Hematopoietic multipotent progenitor cell treated with erythropoietin and hydrocortisone succinate and interleukin-3 and kit ligand, for 17 days (in vitro differentiated cells): ENCODE measurements at places on chromosomes 1 and 21.

- DNase-seq = no peak
Measured at GRCh38 chr21:42925114-42925926, at the start of gene ERVH48-1. Gene ERVH48-1 (minus strand): TSS chr21:42925630. CDS start chr21:42919006, 6,624 bp downstream.

DNA sequence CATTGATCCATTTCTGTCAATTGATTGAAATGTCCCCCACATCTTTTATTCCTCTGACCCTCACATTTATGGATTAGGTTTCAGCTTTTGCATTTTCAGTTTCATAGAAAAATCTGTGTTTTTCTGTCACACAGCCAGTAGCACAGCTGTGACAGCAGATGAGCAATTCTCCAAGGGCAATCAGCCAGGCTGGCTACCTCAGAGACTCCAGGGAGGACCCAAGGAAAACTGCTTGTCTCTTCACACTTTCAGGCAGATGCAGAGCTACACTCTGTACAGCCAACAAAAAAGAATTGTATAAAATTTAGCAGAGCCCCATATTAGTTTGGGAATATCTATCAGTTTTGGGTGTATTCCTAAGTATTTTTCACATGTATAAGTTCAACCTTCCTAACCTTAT lies 257.2 kb downstream of the LRRC7 start:
- no peak for DNase-seq

DNA sequence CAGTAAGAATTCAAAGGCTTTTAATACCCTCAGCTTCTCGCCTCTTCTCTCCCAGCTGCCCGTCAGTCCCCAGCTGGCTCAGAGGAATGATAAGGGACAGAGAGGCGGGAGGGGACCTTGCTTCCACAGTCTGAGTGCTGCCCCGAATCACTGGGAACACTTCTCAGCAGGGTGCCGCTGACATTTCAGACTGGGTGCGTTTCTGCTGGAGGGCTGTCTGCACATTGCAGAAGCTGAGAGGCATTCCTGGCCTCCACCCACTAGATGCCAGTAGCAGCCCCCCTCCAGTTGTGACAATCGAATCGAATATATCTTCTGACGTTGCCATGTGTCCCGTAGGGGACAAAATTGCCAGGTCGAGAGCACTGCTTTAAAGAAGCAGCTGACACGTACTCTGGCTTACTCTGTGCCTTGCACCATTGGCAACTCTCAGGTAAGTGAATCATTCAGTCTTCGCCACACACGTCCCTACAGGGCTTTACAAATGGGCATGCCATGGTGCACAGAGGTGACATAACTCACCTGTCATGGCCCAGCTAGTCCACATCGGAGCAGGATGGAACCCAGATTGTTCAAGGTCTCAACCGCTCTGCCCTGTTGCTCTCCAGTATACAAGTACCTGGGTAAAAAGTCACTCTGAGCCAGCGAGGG lies 23.9 kb downstream of the CTNNBIP1 start:
- DNase-seq = no peak

DNA sequence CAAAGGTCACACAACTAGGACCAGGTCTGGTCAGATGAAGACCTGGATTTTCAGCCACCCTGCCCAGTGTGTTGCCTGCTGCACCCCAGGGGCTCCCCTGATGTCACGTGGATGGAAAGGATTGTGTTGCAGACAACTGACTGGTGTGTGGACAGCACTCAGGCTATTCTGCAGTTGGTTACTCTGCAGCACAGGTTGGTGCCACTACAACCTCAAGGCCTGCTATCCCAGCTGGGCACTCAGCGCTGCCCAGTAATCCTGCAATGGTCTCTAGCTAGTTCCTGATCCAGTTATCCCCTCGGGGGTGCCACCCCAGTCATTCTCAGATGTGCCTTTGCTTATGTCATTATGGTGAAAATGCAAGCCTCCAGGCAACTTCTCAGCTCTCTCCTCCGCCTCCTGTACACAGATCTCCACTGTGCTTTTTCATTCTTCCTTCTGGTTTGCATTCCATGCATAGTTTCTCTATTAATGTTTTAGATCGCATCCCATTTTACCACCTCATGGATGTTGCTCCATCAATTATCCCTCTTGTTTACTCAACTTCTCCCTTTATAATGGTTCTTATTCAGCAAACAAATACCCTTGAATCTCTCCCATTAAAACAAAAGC lies 503.2 kb upstream of the CAMK1G start:
- DNase-seq = no peak

- DNase-seq = no peak
Measured at GRCh38 chr21:42163511-42163863, 55.5 kb upstream of the ABCG1 start.

DNA sequence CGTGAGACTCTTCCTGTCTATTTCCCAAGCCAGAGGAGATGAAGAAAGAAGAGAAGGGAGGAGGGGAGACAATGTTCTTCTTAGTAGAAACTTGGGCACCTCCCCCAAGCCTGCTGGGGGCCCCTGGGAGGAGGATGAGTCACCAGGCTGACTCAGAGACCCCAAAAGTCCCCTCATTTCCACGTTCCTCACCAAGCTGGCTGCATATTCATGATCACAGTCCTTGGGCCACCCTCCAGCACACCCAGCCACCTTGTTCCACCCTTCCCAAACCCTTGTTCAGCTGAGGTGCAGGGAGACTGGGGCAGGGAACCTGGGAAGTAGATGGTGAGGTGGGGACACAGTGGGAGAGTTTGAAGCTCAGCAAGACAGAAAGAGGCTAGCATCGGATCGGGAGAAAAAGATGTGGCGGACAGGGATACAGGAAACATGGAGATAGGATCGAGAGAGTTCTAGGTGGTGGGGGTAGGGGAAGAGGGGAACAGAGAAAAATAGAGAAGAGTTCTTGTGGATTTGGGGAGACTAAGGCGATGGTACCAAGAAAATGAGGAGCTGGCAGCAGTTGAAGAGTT lies 712 bp downstream of the RAB13 start:
- no peak for DNase-seq

DNA sequence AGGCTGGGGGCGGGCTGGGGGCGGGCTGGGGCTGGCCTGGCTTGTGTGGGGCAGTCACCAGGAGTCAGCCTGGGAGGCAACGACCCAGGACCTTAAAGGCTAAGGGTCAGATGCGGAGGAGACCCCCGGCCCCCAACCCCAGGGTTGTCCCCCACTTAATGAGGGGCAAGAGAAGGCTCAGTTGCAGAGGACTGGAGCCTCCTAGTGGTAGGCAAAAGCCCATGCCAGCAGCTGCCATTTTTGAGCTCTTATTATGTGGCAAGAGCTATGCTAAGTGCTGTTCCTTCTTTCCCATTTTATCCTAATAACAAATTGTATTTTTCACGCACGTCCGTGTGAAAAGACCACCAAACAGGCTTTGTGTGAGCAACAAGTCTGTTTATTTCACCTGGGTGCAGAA lies 8.0 kb downstream of the KIAA1614 start:
- no peak for DNase-seq

DNA sequence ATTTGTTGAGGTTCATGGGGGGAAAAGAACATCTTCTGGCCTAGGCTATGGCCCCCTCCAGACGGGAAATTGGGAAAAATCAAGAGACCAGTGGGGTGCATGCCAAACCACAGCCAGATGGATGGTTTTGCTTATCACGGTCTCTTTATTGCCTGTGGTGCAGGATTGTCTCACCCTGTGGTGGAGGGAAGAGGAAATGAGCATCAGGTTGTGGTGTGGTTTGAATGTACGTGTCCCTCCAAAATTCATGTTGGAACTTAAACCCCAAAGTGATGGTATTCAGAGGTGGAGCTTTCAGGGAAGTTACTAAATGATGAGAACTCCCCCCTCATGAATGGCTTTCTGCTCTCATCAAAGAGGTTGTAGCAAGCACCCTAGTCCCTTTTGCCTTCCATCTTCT lies 525.7 kb downstream of the NPHP4 start:
- no peak for DNase-seq

DNA sequence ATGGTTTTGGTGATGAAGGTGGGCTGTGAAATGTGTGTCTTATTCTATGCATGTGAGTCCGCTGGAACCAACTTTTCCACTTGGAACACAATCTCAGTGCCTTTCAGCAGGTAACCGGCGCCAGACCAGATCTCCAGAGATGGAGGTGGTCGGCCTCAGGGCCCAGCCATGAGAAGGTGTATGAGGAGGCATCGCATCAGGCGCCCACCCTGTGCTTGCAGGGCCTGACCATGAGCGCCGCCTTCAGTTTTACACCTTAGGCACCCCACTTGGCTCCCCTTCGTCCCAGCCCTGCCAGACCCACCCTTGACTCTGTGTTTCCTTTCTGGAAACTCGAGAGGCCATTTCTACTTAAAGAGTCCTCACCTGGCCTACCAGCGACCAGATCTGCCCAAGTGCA lies 48.6 kb upstream of the ATF3 start:
- no peak for DNase-seq

DNA sequence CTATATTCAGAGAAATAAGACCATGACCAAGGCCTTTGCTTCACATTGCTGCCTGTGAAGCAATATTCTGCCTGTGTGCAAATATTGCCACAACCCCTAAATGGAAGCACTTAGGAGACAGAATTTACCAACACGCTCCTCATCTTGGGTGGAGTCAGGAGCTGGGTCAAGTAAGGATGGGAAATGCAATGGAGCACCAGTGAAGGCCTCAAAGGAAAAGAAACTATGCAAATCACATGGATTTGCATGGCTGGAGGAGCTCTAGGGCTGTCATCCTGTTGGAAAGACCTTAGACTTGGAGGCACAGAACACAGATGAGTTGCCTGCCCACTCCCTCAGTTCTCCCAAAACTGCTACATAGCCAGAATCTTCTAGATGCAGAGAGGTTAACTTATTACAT lies 435.5 kb downstream of the SIPA1L2 start:
- DNase-seq = no peak

DNA sequence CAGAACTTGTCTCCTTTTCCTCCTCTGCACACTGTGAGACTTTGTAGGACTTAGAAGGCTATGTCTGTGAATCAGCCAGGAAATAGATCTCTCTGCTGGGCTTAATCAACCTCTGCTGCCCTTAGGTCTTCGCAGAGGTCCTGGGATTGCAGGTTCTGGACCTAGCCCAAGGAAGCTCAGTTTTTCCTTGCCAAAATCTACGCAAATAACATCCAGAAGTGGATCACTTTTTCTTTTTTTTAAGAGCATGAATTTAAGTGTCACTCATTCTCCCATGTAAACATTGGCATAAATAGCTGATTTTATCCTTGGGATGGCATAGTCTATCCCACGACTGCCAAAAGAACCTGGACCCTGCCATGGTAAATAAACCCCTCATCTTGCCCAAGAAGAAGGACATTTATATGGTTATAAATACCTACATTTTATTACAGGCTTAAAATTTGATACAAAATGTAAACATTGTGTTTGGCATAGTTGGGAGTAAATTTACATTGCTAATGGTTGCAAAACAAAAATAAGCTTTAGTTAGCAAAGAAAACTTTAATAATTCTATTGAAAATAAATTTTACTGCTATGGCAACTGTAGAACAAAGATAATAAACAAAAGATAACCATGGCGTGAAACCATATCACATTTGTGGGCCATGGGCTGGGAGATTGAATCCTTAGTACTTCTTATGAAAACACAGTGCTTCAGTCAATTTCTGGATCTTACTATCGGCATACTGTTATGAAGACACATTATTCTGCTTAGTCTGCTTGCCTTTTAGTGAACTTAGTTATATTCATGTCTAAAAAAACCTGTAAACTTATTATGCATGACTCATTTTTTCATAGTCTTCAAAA lies 24.5 kb upstream of the DISC1 start:
- DNase-seq = no peak

DNA sequence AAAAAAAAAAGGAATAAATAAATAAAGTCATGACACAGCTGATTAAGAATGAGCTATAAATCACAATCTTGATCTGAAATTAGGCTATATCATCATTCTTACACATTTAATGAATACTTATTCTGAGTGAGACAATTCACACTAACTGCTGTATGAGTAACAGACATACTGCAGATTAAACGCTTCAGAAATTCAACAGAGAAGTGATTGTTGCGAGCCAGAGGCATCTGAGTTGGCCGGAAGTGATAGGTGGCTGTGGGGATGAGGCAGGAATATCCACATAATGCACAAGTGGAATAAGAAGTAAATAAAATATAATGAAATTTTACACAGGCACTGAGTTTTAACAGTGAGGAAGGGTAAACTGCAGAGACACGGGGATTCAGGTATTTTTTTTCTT lies 142.4 kb downstream of the APP start:
- DNase-seq = no peak

DNA sequence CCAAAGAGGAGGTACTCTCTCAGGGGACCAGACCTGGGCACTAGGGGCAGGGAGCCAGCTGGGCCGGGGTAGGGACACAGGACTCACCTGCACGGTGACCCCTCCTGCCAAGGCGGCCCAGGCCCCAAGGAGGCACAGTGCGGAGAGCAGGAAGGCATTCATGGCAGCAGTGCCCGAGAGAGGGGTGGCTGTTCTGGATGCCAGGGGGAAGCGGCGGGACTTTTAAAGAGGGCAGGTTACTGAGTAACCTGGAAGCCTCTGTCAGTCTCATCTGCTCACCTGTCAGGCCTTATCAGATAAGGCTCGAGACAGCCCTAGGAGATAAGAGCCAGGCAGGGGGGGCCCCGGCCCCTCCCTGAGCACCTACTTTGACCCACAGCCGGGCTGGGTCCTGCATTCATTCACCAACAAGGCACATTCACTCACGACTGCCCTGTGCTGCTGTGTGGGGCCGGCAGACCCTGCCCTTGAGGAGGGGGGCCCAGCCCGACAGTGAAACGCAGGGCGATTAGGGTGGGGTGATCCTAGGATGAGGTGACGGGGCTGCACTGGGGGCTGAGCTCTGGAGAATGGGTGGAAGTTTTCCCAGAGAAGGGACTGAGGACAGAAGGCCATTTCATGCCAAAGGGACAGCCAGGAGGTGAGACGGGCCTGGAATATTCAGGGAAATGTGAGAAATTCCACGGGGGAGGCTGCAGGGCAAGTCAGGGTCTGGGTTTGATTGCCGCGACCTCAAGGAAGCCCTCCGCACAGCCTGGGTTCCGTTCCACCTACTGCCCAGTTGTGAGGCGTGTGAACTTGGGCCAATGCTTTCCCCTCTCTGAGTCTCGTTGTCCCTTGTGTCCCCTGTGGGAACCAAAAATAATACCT lies at the start of gene GUCA2A:
GUCA2A (minus strand) TSS at position 195 of the 870 bp plus-strand sequence; CDS start at position 162, 33 bp downstream.
- no peak for DNase-seq
